Type B pancreatic cell (in vitro differentiated cells): ENCODE measurements at places on chromosomes 4 and X.

GRCh38 chr4:21893136-21893535, 55.4 kb downstream of the KCNIP4 start:
- H3K4me3 ChIP-seq = no peak overlapping the region
- peaks cover 3% of the 10 kb centered on the region for H3K27me3 ChIP-seq
- H3K36me3 ChIP-seq = no peaks in the 10 kb centered on the region
- no peak overlapping the region for H3K27ac ChIP-seq
- H3K4me1 ChIP-seq = no peaks in the 10 kb centered on the region

DNA sequence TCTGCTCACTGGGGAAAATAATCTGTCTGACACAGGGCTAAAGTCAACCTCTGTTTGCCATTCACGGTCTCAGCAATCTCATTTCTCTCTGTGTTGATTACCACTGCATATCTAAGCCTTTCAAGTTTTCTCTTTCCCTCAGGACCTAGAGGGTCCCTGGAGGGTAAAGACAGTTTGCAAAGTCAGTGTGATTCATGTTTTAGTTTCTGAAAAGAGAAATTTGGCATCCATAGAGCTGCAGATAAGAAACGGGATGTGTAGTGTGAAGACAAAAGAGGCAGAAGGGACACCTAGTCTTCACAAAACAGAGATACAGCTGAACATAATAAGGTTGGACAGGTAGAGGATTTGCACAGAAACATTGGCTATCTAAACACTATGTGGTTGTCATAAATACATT, 34.5 kb upstream of the KDR start:
- DNase-seq = no peak
- peaks cover 31% of the 10 kb centered on the region for H3K27me3 ChIP-seq
- no peaks in the 10 kb centered on the region for H3K36me3 ChIP-seq
- no peak overlapping the region for H3K4me3 ChIP-seq
- no peak overlapping the region for H3K27ac ChIP-seq

DNA sequence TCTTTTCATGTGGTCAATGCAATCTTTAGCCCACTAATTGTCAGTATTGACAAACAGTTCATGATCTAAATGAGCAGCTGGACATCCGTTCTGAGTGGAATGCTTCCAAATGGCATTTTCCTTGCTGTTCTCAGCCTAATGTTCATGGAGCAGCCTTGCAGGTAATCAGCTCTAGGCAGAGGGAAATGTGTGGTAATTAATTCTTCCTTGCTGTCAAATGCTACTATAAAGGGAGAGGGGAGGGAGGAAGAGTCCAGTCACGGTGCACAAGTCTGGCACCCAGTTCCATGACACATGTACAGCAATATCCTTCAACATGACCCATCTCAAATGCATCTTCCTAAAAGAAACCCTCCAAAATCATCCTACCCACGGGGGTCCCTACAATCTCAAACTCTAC, 88.5 kb downstream of the LDB2 start:
- H3K4me1 ChIP-seq = no peaks in the 10 kb centered on the region
- H3K4me3 ChIP-seq = no peak overlapping the region
- H3K27ac ChIP-seq = no peak overlapping the region
- peaks cover 4% of the 10 kb centered on the region for H3K36me3 ChIP-seq

DNA sequence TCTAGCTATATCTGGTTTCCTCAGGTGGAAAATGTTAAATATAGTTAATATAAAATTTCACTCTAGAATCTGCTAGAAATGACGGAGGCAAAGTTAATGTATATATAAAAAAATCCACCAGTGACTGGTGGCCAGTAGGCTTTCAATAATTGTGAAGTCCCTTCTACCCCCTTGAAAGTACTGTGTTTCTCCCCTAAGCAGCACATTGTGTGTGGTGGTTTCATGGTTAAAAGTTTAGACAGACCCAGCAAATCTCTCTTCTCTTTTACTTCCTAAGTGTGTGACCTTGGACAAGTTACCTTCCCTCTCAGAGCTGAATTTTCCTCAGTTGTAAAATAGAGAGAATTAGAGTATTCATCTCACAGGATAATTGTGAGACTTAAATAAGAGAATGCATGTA, 600 bp upstream of the HEPH start:
- peak overlapping the region; percentile 62 for H3K27ac ChIP-seq
- peak overlapping the region; percentile 89 for H3K4me3 ChIP-seq
- no peaks in the 10 kb centered on the region for H3K36me3 ChIP-seq
- H3K27me3 ChIP-seq = no peaks in the 10 kb centered on the region
- H3K4me1 ChIP-seq = no peaks in the 10 kb centered on the region

- H3K27me3 ChIP-seq = no peaks in the 10 kb centered on the region
- no peak overlapping the region for H3K27ac ChIP-seq
- peaks cover 39% of the 10 kb centered on the region for H3K36me3 ChIP-seq
- H3K4me1 ChIP-seq = peaks cover 7% of the 10 kb centered on the region
- H3K4me3 ChIP-seq = peak overlapping the region; percentile 23
These were observed 4.5 kb downstream of the PGRMC2 start for GRCh38 chr4:128283071-128283470.

DNA sequence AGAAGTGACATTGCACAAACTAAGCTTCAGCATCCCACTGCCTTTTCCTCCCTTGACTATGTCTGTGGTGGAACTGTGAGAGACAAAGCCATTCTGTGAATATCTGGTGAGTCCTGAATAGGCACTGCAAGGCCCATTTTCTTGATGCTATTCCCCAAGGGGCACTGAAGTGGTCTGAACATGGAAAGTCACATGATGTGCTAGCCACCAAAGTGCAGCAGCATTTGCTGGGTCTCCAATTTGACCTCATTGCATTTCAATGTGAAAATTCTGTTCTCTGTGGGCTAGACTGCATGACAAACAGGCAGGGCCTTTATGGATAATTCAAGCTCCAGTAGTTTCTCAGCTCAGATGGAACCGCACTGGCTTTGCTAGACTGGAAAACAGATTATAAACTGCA, 627.4 kb upstream of the BOD1L1 start:
- no peaks in the 10 kb centered on the region for H3K36me3 ChIP-seq
- H3K4me3 ChIP-seq = no peak overlapping the region
- H3K27ac ChIP-seq = no peak overlapping the region
- no peaks in the 10 kb centered on the region for H3K27me3 ChIP-seq

DNA sequence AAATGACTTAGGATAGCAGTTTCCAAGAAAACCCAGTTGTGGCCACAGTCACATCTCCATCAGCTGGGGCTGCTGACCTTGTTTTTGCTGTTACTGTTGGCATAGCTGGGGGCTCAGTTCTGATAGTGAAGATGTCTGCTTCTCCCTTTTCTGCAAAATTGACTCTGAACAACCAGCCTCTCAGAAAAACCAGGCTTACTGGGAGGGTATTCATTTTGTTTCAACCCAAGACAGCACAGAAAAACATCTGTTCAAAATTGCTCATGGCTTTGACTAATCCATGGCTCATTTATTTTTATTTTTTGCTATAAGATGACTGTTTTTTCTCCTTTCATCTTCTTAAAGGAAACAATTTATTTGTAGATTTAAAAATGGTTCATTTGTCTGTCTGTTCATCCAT, 53.1 kb downstream of the RASL11B start:
- H3K4me1 ChIP-seq = peaks cover 17% of the 10 kb centered on the region
- DNase-seq = no peak
- no peak overlapping the region for H3K4me3 ChIP-seq
- no peaks in the 10 kb centered on the region for H3K27me3 ChIP-seq

- peaks cover 6% of the 10 kb centered on the region for H3K36me3 ChIP-seq
- H3K4me1 ChIP-seq = peaks cover 7% of the 10 kb centered on the region
- no peak overlapping the region for H3K4me3 ChIP-seq
These were observed 37.4 kb downstream of the PDLIM5 start for GRCh38 chr4:94489098-94489497.

DNA sequence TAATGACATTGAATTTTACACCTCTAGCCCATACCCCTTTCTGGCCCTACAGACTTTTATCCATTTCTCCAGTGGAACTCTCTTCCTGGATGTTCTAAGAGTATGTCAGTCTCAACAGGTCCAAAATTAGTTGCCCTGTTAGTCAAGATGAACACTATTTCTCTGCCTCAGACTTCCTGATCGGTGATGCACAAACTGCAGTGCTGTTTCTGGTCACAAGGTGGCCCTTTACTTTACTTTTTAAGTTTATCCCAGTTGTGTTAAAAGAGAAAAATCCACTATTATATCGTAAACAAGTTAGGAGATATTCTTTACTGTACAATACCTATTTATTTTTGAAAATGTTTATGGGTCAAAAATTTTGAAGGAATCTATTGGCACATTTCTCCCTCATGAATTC, 13.1 kb downstream of the TCEAL7 start:
- no peak overlapping the region for H3K4me3 ChIP-seq
- no peak overlapping the region for H3K27ac ChIP-seq
- peaks cover 3% of the 10 kb centered on the region for H3K27me3 ChIP-seq
- no peak for DNase-seq
- no peaks in the 10 kb centered on the region for H3K4me1 ChIP-seq

DNA sequence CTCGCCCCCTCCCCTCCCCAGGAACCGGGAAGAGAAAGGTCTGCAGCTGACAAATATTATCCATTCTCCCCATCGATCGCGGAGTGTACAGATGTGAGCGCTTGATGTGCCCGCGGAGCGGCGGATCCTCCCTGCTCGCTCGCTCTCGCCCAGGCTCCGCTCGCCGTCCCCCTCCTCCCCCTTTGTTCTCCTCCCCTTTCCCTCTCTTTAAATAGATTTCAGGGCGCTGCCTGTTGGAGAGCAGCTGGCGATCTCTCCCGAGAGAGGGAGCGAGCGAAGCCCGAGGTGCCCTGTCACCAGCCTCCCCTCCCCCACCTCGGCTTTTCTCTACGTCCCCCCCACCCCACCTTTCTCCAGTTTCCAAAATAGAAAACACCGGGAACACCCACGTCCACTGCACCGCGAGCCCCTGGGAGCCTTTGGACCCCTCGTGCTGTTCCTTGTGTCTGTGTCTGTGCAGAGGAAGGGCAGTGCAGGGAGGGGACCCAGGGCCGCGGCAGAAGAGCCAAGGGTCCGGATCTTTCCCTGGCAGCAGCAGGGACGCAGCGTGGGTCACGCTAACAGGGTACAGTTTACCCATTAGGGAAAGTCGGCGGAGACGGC, 56.6 kb upstream of the BCOR start:
- peaks cover 13% of the 10 kb centered on the region for H3K4me1 ChIP-seq
- peak overlapping the region; percentile 88 for H3K4me3 ChIP-seq
- no peaks in the 10 kb centered on the region for H3K36me3 ChIP-seq
- DNase-seq = no peak

DNA sequence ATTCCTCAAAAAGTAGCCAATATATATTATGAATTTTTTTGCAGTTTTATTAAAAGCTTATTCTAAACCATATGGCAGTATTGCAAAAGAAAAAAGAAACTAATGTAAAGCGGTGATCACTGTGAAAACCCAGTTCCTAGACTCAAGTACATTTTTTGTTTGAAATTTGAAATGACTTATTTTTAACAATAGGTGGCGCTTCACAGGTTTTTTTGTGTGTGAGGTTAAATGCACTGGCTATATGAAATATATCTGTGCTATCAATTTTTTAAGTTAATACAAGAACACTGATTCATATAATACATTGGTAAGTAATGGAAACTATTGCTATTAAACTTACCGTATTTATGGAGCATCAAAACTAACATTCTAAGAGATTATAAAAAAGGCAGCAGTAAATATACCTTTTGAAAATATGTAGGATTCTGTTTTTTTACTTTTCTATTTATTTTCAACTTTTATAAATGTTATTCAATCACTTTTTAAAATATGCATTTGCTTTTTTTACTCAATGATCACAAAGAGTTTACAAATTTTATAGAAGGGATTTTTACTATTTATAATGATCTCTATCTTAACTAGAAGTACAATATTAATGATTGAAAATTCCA, 5.6 kb upstream of the SPRY1 start:
- no peak overlapping the region for H3K4me3 ChIP-seq
- DNase-seq = no peak
- no peaks in the 10 kb centered on the region for H3K27me3 ChIP-seq
- H3K4me1 ChIP-seq = peaks cover 5% of the 10 kb centered on the region

- DNase-seq = no peak
- H3K36me3 ChIP-seq = no peaks in the 10 kb centered on the region
- no peaks in the 10 kb centered on the region for H3K27me3 ChIP-seq
- no peak overlapping the region for H3K4me3 ChIP-seq
- peaks cover 26% of the 10 kb centered on the region for H3K4me1 ChIP-seq
These were observed 48.9 kb downstream of the CHIC2 start for GRCh38 chr4:54015423-54016030.

DNA sequence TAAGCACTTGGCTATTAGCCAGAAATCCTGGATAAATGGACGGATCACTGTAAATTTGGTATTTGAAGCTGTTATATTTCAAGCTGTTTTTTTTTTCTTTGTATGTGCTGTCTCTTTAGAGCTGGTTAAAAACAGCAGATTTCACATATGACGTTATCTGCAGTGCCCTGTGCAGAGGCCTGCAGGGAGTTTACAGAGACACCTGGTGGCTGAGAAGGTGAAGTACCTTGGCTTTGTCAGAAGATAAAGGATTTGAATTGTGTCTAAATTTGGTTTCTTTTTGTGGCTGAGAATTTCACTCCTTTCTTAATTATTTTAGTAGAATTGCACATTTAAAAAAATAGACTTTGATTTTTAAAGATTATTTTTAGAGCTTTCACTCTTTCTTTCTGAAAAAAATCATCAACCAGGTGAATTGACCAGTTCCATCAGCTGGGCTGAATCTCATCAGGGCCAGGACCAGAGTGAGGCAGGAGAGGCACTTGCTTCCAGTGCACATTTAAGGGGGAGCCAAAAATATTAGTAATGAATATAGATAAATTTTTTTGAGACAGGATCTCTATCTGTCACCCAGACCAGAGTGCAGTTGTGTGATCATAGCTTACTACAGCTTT, 9.6 kb upstream of the CHRNA9 start:
- no peaks in the 10 kb centered on the region for H3K36me3 ChIP-seq
- no peaks in the 10 kb centered on the region for H3K27me3 ChIP-seq
- DNase-seq = no peak
- H3K4me3 ChIP-seq = no peak overlapping the region

GRCh38 chr4:183129675-183130074, 30.6 kb downstream of the WWC2 start:
- no peak for DNase-seq
- no peaks in the 10 kb centered on the region for H3K4me1 ChIP-seq
- no peaks in the 10 kb centered on the region for H3K27me3 ChIP-seq
- H3K27ac ChIP-seq = no peak overlapping the region
- H3K36me3 ChIP-seq = no peaks in the 10 kb centered on the region

- peaks cover 6% of the 10 kb centered on the region for H3K4me1 ChIP-seq
- H3K27me3 ChIP-seq = no peaks in the 10 kb centered on the region
- no peak overlapping the region for H3K27ac ChIP-seq
- no peak overlapping the region for H3K4me3 ChIP-seq
These were observed 256.4 kb upstream of the GRID2 start for GRCh38 chr4:92047209-92047875.
